ENCODE measurements at places on chromosomes 7 and 10.

DNA sequence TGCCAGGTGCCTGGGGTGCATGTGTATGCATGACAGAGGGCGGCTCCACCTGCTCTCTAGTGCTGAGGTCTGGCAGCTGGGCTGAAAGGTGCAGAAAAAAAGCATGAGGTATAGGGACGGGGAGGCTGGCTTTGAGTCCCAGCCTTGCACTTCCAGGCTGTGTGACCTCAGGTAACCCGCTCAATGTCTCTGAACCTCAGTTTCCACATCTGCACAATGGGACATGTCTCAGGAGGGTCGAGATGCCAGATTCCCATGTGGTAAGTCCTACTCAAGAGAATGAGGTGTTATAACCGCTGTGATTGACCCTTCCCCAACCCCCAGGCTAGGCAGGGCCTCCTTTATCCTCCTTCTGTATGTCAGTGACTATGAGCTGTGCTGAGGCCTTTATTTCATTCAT lies 48.8 kb downstream of the ARHGAP22 start:
- H3K4me1 ChIP-seq, result no peaks in the 10 kb centered on the region
- H3K36me3 ChIP-seq, result no peaks in the 10 kb centered on the region
- no peak overlapping the region for H3K27ac ChIP-seq
- no peaks in the 10 kb centered on the region for H3K27me3 ChIP-seq
- DNase-seq, result no peak

- H3K27ac ChIP-seq, result no peak overlapping the region
- DNase-seq, result no peak
- no peak overlapping the region for H3K4me3 ChIP-seq
- H3K27me3 ChIP-seq, result no peaks in the 10 kb centered on the region
Measured at GRCh38 chr10:71805776-71806703, 32.7 kb upstream of the VSIR start.

DNA sequence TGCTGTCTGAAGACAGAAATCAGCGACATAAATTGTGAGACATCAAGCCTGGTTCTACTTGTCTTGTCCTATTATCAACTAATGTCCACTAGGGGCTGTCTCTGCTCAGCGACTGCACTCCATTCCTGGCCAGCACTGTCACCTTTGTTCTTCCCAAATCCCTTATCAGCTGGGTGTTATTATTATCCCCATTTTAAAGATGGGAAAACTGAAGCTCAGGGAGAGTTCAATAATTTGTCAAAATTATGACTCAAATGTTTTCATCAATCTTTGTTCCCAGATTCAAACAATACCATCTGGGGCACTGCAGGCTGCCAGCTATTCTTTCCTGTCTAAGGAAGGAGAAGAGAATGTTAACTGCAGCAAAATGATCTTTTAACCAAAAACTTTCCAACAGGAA lies 431.6 kb upstream of the NFE2L3 start:
- no peak overlapping the region for H3K27ac ChIP-seq
- H3K4me1 ChIP-seq, result no peaks in the 10 kb centered on the region
- peaks cover 7% of the 10 kb centered on the region for H3K27me3 ChIP-seq
- H3K36me3 ChIP-seq, result no peaks in the 10 kb centered on the region
- H3K4me3 ChIP-seq, result no peak overlapping the region

GRCh38 chr10:102401342-102401654 lies 5.8 kb downstream of the NFKB2 start:
- H3K27me3 ChIP-seq, result no peaks in the 10 kb centered on the region
- peak overlapping the region; percentile 53 for H3K27ac ChIP-seq
- peaks cover 12% of the 10 kb centered on the region for H3K4me1 ChIP-seq
- no peak overlapping the region for H3K4me3 ChIP-seq

DNA sequence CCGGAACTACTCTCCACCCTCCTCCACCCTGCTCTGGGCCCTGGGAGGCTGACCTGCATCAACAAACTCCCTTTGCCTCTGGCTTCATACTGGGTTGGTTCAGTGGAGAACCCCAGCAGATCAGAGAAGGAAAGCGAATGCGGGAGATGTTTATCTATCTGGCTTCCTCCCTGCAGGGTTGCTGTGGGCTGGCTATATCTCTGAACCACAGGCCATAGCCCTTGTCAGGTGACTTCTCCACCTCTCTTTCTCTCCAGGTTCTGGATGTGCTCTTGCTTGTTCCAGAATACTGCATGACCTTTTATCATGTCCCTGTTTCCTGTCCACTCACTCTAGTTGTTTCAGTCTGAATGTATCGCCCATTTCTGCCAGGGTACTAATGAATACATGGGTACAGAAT lies 51.7 kb upstream of the IFRD1 start:
- H3K4me3 ChIP-seq, result no peak overlapping the region
- DNase-seq, result no peak
- no peaks in the 10 kb centered on the region for H3K4me1 ChIP-seq
- H3K36me3 ChIP-seq, result no peaks in the 10 kb centered on the region
- H3K27ac ChIP-seq, result no peak overlapping the region

DNA sequence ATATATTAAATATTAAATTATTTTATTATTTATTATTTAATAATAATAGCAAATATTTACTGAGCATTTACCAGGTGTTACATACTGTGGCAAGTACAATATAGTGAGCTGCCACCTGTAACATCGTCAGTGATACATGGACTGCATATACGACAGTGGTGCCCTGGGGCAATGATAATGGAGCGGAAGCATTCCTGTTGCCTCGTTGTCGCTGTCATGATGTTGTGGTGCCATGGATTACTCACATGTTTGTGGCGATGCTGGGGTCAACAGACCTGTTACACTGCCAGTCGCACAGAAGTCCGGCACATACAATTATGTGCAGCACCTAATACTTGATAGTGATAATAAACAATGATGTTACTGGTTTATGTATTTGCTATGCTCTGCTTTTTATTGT lies 20.6 kb downstream of the CAMK1D start:
- H3K27ac ChIP-seq, result no peak overlapping the region
- DNase-seq, result no peak
- no peaks in the 10 kb centered on the region for H3K27me3 ChIP-seq
- H3K4me3 ChIP-seq, result no peak overlapping the region

GRCh38 chr10:43091846-43092245 lies 15.0 kb downstream of the RET start:
- H3K4me3 ChIP-seq, result no peak overlapping the region
- no peaks in the 10 kb centered on the region for H3K27me3 ChIP-seq
- no peak for DNase-seq
- H3K4me1 ChIP-seq, result no peaks in the 10 kb centered on the region

DNA sequence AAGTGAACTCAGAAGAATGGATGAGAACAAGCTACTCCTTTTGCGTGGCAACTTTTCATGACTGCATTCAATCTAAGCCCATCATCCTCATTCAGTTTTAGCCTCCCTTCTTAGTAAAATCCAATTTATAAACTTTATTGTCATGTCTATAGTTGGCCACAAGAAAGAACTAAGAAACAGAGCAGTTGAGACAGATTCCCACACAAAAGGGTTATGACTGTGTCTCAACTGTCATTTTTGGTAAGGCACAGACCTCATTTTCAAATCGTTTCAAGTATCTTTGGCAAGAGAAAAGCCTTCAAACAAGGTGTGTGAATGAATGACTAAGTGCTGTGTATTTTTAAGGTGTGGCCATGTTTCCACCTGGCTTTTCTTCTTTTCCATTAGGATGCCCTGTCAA lies 84.2 kb upstream of the CREB5 start:
- no peak overlapping the region for H3K27ac ChIP-seq
- no peaks in the 10 kb centered on the region for H3K4me1 ChIP-seq
- no peaks in the 10 kb centered on the region for H3K36me3 ChIP-seq
- H3K27me3 ChIP-seq, result no peaks in the 10 kb centered on the region
- H3K4me3 ChIP-seq, result no peak overlapping the region

DNA sequence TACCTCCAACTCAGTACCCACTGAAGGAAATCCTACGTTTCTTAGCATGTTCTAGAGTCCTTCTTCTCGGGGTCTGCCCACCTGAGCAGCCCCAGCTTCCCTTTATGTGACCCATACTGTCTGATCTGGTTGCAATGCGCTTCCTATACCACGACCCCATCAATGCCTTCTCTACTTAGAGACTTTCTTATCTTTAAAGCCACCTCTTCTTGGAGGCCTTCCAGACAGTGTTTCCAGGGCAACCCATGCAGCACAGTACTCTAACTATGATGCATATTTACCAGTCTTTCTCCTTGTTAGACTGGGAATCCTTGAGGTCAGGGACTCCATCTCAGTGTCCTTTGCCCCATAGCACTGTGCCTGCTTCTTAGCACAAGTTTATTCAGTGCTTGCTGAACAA lies 54.5 kb upstream of the SLF2 start:
- DNase-seq, result no peak
- no peaks in the 10 kb centered on the region for H3K4me1 ChIP-seq
- no peak overlapping the region for H3K27ac ChIP-seq
- no peak overlapping the region for H3K4me3 ChIP-seq
- peaks cover 43% of the 10 kb centered on the region for H3K27me3 ChIP-seq

DNA sequence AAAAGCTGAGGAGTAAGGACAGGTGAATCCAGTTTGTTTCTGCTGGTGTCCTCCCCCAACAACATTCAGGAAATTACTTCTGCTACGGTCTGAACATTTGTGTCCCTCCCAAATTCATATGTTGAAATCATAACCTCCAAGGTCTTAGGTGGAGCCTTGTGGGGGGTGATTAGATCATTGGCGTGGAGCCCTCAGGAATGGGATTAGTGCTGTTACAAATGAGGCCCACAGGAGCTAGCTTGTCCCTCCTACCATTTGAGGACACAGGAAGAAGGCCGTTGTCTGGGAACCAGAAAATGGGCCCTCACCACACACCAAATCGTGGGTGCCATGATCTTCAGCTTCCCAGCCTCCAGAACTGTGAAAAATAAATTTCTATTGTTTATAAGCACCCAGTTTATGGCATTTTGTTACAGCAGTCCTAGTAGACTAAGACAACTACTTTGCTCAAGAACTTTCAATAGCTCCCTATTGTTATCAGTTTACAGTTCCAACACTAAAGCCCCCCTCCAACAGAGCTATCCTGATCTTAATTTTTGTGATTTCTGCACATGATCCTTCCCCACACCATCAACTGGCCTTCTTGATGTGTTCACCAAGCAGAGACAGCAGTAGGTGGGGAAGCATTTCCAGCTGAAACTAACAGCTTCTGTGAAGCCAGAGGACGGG lies 2.1 kb upstream of the LRMDA start:
- no peaks in the 10 kb centered on the region for H3K27me3 ChIP-seq
- H3K36me3 ChIP-seq, result no peaks in the 10 kb centered on the region
- no peak for DNase-seq
- no peak overlapping the region for H3K4me3 ChIP-seq
- peak overlapping the region; percentile 56 for H3K27ac ChIP-seq

GRCh38 chr7:137717811-137718271 lies 128.9 kb downstream of the DGKI start:
- no peaks in the 10 kb centered on the region for H3K36me3 ChIP-seq
- H3K27ac ChIP-seq, result no peak overlapping the region
- DNase-seq, result no peak
- H3K4me1 ChIP-seq, result no peaks in the 10 kb centered on the region
- no peak overlapping the region for H3K4me3 ChIP-seq
- H3K27me3 ChIP-seq, result no peaks in the 10 kb centered on the region

- H3K27ac ChIP-seq, result peak overlapping the region; percentile 70
- DNase-seq, result peak; percentile 93
- H3K27me3 ChIP-seq, result no peaks in the 10 kb centered on the region
- H3K36me3 ChIP-seq, result no peaks in the 10 kb centered on the region
Measured at GRCh38 chr10:4344492-4344994, 481.5 kb upstream of the AKR1E2 start.

GRCh38 chr7:74023786-74024185 lies 4.2 kb upstream of the ELN start:
- no peaks in the 10 kb centered on the region for H3K36me3 ChIP-seq
- no peak for DNase-seq
- no peaks in the 10 kb centered on the region for H3K27me3 ChIP-seq
- H3K4me1 ChIP-seq, result peaks cover 11% of the 10 kb centered on the region

GRCh38 chr10:127996586-127996985 lies 89.7 kb downstream of the PTPRE start:
- peaks cover 6% of the 10 kb centered on the region for H3K4me1 ChIP-seq
- DNase-seq, result no peak
- no peaks in the 10 kb centered on the region for H3K36me3 ChIP-seq
- no peak overlapping the region for H3K4me3 ChIP-seq

DNA sequence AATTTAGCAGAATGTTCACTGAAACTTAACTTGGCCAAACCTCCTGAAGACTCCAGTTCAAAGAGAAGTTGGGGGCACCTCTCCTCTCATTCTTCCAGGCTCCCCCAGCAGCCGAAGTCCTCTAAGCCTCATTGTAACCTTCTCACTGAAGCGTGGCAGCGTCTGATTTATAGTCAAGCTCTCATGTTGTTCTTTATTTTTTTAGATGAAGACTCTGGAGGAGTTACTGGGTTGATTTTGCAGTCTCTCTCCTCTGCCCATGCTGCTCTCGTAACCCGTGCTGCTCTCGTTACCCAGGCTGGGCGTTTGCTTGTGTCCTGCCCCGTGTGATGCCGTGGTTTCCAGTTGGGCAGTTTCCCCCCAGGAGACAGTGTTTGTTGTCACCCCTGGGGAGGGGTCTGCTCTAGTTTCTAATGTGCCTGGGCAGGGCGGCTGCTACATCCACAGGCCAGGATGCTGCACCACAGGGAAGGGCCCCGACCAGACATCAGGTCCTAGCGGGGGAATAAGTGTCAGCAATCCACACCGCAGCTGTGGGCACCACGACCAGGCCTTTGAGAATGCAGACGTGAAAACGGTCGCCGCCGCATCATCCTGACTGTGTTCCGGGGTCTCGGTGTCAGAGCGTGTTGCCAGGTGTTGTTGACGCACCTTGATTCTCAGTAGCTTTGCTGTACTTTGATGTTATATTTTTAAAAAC lies 65.2 kb downstream of the WDR37 start:
- no peaks in the 10 kb centered on the region for H3K4me1 ChIP-seq
- no peaks in the 10 kb centered on the region for H3K27me3 ChIP-seq
- peaks cover 35% of the 10 kb centered on the region for H3K36me3 ChIP-seq

DNA sequence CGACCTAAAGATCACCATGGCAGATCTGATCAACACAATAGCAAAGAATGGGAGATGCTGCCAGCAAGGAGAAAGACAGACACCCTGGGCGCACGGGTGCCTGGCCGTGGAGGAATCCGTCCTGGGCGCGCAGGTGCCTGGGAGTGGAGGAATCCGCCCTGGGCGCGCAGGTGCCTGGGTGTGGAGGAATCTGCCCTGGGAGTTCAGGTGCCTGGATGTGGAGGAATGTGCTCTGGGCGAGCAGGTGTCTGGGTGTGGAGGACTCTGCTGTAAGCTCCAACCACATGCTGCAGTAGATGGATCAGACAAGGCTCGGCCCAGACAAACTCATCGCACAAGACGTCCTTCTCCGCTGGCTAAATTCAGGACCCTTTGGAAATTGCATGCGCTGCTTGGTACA lies 346.3 kb upstream of the ADARB2 start:
- DNase-seq, result no peak
- H3K36me3 ChIP-seq, result no peaks in the 10 kb centered on the region
- H3K27ac ChIP-seq, result no peak overlapping the region
- no peak overlapping the region for H3K4me3 ChIP-seq
- no peaks in the 10 kb centered on the region for H3K27me3 ChIP-seq

- H3K27me3 ChIP-seq, result no peaks in the 10 kb centered on the region
- no peaks in the 10 kb centered on the region for H3K4me1 ChIP-seq
- H3K27ac ChIP-seq, result no peak overlapping the region
- no peak overlapping the region for H3K4me3 ChIP-seq
- no peak for DNase-seq
Measured at GRCh38 chr7:7662527-7662926, 22.0 kb downstream of the UMAD1 start.

- H3K27me3 ChIP-seq, result no peaks in the 10 kb centered on the region
- DNase-seq, result no peak
- H3K4me3 ChIP-seq, result no peak overlapping the region
- no peaks in the 10 kb centered on the region for H3K4me1 ChIP-seq
- no peak overlapping the region for H3K27ac ChIP-seq
Measured at GRCh38 chr7:102077081-102077480, 209.6 kb upstream of the SH2B2 start.
